Activated CD4-positive, alpha-beta T cell treated with anti-CD3 and anti-CD28 coated beads for 1 hour (primary cell): ENCODE measurements at places on chromosomes 12 and 14.

DNA sequence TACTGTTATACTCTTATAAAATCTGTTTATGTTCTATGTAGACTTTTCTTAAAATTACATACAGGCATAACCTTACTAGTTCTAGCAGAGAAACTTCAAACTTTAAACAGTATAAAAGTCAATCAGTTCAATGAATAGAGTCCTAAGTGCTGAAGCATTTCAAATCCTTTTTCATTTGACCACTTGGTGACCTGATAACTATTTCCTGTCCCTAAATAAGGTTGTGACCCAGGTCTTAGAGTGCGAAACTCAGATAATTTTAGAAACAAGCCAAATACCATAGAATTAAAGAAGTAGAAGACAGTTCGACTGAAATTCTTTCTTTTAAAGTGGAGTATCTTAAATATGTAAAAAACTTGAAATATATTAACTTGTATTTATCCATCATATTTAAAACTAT, 96.2 kb upstream of the ALX1 start:
- no peak for DNase-seq

GRCh38 chr14:21923820-21924219, 250.2 kb upstream of the OR4E1 start:
- no peak for DNase-seq

- no peak for DNase-seq
These were observed 34.1 kb upstream of the CPM start for GRCh38 chr12:68967046-68967445.

DNA sequence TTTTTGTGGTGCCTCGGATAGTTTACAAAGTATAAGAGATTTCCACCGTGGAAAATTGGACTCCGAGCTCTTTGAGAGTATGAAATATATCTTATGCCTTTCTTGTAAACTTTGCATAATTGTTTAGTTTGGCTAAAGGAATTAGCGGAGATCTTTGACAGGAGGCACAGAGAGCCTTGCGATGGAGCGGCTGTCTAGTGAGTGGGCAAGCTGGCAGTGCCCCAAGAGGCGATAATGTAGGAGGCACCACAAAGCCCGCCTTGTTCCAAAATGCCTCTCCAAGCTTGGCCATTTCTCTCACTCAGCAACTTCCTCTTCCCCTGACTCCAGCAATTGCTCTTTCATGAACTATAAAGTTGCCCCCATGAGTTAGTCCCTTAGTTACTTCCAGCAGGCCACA, 270.1 kb upstream of the PRICKLE1 start:
- DNase-seq: no peak

- no peak for DNase-seq
These were observed 648.5 kb downstream of the RPS29 start for GRCh38 chr14:48937541-48938195.

GRCh38 chr12:2960996-2961616, 1.9 kb downstream of the TEAD4 start:
- DNase-seq: no peak

DNA sequence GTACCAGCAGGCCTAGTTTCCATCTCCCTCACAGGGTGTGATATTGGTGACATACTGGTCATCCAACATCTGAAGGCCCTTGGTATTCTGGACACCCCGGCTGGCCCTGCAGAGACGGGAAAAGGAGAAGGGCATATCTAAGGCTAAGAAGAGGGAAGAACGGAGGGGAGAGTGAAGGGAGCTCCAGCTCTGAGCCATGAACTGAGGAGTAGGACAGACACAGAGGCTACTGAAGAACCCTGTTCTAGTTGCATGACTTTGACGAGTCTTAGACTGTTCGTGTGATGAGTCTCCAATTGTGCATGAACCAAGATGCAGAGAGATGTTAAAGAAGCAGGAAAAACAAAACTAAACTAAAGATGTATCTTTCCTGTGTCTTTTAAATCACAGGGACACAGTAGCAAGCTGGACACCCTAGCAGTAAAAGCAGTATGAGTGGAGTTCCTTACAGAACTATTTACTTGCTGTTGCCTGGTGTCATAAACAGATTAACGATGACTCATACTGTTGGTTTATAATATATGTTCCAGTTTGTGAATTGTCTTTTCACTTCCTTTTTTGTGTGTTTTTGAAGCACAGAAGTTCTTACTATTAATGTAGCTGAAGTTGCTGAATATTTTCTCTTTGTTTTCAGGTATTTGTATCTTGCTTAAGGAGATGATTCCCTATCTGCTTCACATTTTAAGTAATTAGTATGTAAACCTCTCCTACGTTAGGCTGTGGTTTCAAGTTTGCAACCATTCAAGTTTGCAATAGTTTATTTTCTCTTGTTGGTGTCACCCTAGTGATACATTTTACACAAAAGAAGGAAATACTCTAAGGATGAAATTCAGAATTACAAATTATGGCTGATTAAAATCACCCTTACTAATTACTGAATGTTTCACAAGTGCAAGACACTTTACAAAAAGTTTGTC, 15.7 kb downstream of the FAR2 start:
- no peak for DNase-seq
